ENCODE measurements at places on chromosomes 11 and 22.

DNA sequence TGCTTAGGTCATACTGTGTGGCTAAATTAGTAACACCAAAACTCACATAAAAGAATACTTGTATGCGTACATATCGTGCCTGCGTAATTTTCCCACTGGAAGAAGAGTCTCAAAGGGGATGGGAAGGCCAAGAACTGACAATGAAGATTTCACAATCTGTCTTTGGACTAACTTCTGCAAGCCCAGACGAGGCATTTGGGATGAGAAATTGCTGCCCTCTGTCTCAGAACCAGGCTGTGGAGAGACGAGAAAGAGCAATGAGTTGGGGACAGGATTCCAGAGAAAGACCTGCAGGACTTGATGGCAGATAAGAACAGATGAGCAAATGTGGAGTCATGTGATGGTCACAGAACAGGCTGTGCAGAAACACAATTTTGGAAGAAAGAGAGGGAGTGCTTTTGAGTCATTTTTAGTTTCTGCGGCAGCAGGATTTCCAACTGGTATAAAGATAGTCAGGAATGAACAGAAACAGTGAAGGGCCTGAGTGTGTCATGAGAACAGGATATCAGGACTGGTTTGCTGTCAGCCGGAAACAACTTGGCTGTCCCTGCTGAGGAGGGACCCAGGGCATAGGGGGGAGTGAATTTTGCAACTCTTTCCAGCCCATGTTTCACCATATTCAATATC lies 82.7 kb upstream of the CTSC start:
- DNase-seq = no peak

GRCh38 chr11:95605271-95605940 lies 184.2 kb downstream of the FAM76B start:
- no peak for DNase-seq

DNA sequence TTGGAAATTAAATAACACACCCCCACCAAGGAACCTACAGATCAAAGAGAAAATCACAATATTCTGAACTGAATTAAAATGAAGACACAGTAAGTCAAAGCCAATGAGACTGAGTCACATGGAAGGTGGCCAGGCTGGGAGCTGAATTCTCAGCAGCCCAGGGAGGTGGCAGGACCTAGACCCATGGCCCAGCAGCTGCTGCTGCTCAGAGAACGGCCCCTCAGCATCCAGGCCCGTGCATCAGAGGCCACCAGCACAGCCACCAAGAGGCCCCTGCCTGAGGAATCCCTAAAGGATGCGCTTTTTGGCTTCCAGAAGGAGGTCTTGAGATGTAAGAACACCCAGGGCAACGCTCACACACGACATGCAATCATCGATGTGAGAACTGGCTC lies 35.0 kb downstream of the TBX1 start:
- DNase-seq = no peak

DNA sequence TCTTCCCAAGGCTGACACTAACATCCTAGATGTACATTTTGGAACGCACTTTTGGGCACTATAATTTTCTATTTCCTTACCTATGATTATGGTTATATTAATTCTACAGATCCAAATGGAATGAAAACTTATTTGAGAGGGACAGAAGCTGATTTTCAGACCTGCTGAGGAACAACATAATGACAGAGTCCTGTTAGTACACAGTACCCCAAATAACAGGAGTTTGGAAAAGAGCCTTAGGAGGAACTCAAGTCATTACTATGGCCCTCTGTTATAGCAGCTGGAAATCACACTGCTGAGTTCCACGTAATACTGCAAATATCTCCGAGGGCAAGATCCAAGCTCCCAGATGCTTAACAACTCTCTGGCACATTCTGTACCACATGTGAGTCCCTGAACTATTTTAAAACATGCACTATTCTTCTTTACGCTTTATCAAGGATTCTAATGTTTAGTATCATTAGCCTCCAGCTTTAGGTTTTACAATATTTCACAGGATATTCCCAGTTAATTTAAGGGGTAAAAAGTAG lies 1027.7 kb upstream of the CCDC90B start:
- no peak for DNase-seq

- no peak for DNase-seq
Measured at GRCh38 chr11:4191031-4191571, 96.5 kb downstream of the RRM1 start.

- no peak for DNase-seq
Measured at GRCh38 chr11:128904656-128905344, 13.6 kb downstream of the KCNJ5 start.

DNA sequence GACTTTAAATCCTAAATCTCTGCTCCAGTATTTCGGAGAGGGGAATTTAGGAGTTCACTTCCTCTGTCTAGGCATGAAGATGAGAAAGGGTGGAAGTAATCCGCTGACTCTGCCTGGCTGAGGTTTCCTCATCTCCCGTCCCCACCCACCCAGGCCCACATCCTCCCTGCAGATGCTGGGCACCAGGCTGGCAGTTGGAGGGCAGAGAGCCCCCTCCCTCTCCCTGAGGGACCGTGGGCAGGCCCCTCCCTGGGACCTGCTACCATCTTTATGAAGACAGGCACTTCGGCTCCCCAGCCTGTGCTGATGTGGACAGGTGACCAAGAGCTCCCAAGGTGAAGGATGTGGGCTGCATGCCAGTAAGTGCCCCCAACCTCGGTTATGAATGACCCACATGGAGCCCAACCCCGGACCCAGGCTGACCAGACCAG lies 6.7 kb downstream of the CASTOR1 start:
- no peak for DNase-seq

GRCh38 chr22:38864361-38865191 lies 7.4 kb downstream of the CBX6 start:
- DNase-seq = no peak

GRCh38 chr11:57244911-57245310 lies 7.9 kb upstream of the APLNR start:
- no peak for DNase-seq

- DNase-seq = no peak
Measured at GRCh38 chr22:22666307-22667091, 22.1 kb downstream of the GGTLC2 start.

DNA sequence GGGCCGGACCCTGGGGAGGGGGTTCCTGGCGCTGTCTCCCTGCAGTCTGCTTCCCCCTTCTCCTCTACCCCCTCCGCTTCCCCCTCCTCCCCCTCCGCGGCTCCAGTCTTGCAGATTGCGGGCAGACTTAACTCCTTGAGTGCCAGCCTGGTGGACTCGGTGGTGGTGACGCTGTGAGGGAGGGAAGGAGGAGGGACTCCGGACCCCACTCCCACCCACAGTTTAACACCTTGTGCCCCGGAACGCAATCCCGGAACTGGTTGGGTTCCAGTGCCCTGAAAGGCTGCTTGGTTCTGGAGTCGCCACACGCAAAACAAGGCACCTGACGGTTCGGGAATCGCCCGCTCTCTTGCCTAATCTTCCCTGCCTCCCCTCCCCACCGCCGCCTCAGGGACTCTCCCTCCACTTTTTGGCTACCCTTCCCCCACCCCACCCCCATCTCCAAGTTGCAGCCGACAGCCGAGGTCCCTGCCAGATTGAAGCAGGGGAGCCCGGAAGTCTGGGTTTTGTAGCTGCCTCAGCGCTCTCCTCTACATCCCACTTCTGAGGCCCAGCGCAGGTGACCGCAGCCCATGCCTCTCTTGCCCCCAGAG lies 3.9 kb upstream of the BCL9L start:
- DNase-seq = no peak

DNA sequence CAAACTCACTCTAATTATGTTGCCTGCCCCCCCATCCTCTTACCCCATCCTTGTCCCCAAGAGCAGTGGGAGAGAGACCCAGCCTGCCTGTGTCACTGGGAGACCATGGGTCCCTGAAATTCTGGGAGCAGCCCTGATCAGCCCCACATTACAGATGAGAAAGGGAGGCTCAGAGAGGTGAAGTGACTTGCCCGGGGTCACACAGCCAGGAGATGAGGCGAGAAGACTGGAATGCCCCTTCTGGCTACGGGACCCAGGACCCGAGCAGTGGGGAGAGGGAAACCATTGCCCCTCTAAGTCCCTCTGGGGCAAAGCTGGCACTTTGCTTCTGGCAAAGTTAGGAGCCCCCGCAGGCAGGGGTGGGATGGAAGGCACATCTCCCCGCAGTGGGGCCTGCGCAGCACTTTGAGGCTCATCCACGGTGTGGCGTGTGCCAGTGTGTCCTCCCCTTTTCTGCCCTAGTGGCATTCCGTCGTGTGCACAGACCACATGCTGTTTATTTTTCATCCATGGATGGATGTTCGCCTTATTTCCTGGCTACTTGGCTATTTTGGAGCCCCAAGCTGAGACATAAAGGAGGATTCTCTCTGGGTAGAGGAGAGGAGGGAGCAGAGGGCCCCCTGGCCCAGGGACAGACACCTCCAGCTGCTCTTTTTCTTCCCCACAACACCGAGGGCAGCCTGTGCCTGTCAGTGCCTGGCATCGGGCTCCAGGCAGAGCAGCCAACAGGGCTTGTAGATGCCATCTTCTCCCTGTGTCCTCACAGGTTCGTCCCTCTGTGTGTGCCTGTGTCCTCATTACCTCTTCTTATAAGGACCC lies 3.7 kb upstream of the FGF3 start:
- DNase-seq = no peak

GRCh38 chr11:76962583-76963416 lies 71.4 kb upstream of the B3GNT6 start:
- DNase-seq = no peak

DNA sequence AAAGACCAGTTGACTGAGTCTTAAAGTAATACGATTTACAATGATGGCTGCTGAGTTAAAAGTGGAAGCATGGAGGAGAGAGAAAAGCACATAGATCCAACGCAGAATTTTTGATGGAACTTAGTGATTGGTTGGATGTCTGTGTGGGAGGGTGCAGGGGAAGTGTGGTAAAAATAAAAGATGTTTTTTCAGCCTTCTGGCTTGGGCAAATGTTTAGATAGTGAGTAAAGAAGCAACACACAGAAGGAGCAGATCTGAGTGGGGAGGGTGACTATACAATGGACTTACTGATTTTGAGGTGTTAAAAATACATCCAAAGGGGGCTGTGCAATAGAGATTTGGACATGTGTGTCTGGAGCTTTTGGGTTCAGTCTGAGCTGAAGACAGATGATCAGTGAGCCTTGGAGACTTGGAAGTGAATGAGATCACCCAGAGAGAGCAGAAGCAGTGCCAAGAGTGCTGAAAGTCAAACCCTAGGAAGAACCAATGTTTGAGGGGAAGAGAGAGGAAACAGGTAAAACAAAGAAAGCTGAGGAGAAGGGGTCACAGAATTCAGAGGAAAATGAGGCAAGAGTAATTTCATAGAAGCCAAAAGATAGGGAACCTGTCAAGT lies 8.6 kb downstream of the GRIA4 start:
- no peak for DNase-seq

DNA sequence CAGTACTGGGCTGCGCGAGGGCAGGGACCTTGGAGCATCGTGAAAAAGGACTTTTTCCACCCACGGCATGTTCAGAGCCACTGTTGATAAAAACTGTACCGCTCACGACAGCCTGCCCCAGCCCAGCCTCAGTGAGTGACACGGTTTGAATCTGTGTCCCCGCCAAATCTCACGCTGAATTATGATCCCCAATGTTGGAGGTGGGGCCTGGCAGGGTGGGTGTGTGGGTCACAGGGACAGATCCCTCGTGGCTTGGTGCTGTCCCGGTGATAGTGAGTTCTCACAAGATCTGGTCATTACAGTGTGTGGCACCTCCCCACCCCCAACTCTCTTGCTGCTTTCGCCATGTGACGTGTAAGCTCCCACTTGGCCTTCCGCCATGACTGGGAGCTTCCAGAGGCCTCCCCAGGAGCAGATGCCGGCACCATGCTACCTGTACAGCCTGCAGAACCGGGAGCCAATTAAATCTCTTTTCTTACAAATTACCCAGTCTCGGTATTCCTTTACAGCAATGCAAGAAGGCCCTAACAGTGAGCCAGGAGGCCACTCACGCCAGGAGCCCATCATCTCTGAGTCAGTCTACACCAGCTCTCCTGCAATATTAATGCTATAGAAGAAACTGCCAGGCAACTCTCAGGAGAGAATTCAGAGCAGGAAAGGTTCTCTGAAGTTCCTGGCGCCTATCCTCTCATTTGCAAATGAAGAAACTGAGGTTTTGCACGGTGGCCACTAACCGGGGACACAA lies 1.3 kb downstream of the TOLLIP start:
- DNase-seq = no peak

GRCh38 chr11:120186774-120187591 lies 23.8 kb upstream of the OAF start:
- no peak for DNase-seq

DNA sequence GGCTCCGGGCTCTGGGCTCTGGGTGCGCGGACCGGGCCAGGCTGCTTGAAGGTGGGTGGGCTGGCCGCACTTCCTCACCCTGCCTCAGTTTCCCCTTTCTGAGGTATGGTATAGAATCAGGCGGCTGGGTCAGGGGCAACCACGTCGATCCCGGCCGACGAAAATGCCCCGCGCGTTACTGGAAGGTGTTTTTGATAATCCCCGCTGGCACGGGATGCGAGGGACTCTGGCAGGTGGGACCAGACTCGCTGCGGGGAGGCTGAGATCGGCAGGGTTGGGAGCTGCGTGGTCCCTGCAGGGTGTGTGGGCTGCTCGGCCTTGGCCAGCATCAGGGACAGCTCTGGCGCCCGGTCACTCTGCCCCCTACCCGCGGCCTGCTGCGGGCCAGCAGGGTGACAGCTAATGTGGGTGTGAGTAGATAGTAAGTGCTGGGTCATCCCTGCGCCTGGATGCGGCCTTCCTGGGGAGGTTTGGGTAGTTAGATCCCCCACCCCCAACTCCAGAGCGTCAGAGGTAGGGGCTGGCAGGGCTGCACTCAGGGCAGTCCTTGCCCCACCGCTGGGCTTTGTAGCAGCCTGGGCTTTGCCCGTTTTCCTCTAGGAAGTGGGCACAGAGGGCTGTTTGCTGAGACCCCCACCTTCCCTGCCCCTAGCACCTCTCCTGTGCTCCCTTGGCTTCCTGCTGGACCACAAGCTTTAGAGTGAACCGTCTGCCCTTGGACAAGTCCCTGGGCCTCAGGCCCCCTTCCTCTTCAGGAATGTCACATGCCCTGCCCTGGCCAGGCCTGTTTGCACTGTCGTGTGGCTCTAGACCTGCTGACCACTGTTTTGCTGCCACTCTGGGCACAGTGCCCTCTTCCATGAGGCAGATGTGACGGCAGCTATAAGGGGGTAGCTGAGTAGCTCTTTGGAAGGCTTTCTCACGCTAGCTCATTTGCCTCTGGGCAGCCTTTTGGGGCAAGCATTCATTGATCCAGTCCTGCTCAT lies 579 bp downstream of the TANGO2 start:
- DNase-seq = no peak

DNA sequence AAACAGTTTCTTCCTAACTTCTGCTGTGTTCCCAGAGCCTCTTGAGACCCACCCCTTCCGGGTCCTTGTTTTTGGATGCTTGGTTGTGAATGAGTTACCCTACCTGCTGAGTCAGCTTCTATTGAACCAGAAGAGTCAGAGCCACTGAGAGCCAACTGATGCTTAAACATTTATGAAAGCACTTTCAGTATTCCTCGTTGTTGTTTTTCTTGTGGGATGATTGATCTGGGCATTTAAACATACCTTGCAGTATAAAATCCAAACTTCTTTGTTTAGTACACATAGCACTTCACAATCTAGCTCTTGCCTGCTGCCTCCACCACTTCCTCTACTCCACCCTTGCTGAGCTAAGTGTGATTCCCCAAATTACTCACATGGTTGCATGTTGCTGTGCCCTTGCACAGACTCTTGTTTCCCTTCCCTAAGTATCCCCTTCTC lies 5.5 kb downstream of the PRSS23 start:
- DNase-seq = no peak
